ENCODE measurements at places on chromosomes 6 and 20.

- no peak for DNase-seq
Measured at GRCh38 chr20:16749573-16749972, 1.4 kb downstream of the OTOR start.

GRCh38 chr6:15404685-15404980, 158.8 kb downstream of the JARID2 start:
- DNase-seq, result no peak

DNA sequence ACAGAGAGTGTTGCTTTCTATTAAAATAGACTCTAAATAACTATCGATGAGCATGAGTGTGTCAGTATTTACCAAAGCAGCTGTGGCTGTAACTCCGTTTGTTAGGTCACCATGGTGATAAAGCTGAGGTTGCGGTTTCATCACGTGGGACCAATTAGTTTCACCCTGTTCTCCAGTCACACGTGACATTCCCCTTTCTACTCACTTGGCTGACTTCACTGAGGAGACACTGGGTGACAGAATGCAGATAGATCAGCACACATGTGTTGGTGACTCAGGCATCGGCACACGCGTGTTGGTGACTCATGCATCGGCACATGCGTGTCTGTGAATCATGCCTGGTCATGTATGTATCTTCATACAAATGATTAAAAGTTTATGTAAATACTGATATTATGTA, 285.4 kb downstream of the THBS2 start:
- DNase-seq, result no peak

DNA sequence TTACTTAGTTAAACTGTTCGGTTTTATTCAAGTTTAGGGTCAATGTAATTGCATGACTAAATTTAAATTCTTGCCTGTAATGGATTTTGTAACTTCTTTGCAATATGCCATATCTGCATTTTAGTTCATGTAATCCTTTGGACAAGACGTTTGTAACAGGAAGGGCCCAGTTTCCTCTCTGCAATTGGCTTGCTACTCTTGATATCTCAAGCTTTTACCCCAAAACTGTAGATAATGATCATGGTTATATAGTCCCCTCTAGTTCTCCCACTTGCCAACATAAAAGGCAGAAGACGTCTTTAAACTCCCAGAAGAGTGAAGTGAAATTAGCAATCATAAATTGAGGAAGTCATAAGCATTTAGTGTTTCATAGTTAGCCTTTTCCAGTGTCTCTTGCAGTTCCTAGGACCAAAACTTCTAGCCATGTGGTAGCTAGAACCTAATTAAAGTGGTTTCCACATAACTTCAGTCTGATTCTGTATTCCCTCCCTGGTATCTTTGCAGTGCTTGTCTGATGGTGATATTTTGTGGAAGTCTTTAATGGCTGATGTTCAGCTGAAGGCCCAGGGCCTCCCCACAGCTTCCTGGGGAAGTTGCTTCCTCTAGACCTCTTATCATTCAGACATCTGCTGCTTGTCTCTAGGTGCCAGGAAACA, 117.8 kb upstream of the SUPT3H start:
- no peak for DNase-seq

DNA sequence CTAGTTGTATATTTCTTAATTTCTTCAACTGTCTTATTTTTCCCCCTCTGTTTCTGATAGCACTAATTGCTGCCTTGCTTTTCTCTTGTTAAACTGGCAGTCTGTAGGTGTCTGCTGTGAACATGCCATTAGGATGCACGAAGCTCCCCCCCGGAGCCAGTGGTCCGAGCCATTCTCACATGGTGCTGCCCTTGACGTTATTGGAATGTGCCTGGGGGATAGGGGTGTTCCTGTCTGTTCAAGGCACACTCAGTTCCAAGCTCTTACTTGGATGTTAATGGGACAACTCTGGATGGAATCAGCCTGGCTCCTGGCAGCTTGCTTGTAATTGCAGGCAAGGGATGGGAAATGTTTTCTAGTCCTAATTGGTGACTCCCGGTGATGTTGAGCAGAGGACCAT, 68.4 kb downstream of the RREB1 start:
- no peak for DNase-seq
